Adrenal gland (tissue), 19 donors: ENCODE measurements at places on chromosomes 6 and 20.

DNA sequence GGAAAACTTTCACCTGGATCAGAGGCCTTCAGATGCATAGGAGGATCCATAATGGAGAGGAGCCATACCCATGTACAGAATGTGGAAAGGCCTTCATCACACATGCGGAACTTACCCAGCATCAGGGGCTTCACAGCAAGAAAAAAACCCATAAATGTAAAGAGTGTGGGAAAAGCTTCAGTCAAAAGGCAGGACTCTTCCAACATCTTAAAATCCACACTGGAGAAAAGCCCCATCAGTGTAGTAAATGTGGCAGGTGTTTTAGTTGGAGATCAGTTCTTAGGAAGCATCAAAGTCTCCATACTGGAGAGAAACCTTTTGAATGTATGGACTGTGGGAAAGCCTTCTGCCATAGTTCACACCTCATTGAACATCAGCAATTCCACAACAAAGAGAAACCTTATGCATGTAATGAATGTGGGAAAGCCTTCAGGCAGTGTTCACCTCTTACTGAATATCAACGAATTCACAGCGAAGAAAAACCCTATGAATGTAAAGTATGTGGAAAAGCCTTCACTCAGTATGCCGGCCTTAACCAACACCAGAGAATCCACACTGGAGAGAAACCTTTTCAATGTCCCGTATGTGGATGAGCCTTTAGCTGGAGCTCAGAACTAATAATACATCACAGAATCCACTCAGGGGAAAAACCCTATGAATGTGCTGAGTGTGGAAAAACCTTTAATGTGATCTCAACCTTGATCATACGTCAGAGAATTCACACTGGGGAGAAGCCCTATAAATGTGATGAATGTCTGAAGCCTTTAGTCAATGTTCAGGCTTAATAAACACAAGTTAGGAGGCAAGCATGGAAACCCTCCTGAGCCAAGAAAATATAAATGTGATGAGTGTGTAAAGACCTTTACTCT, 36.7 kb upstream of the ZSCAN9 start:
- no peak for DNase-seq

DNA sequence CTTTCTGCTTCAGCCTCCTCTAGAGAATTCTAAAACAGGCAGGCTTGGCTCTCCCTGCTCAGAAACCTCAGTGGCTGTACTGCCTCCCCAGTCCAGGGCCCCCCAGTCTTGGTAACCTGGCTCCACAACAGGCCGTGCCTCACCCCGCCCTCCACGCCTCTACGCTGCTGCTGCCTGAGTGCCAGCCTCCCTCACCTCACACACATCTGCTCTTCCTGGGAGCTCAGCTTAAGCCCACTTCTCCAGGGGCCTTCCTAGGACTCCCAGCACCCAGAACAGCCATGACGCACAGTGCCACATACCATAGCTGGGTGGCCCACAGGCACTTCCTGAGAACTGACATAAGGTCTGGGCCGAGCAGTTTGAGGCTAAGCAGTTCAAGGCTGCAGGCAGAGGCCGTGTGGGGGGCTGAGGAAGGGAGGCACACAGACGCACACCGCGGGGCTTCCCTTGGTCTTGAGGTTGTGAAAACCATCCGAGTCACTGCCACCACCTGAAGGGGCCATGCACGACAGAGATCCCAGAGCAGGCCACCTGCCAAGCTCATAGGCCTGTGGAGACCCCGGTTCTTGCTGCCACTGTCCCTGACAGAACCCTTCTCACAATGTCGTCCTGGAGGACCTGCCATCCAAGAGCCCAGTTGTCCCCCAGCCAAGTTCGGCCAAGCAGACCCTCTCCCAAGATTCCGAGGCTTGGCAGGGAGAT, 42.6 kb downstream of the DSTN start:
- peak; percentile 47 for DNase-seq

- peak; percentile 67 for DNase-seq
Observed at GRCh38 chr6:21594416-21595281, 1.1 kb downstream of the SOX4 start.

- no peak for DNase-seq
Observed at GRCh38 chr20:13212750-13213149, 8.3 kb upstream of the ISM1 start.

DNA sequence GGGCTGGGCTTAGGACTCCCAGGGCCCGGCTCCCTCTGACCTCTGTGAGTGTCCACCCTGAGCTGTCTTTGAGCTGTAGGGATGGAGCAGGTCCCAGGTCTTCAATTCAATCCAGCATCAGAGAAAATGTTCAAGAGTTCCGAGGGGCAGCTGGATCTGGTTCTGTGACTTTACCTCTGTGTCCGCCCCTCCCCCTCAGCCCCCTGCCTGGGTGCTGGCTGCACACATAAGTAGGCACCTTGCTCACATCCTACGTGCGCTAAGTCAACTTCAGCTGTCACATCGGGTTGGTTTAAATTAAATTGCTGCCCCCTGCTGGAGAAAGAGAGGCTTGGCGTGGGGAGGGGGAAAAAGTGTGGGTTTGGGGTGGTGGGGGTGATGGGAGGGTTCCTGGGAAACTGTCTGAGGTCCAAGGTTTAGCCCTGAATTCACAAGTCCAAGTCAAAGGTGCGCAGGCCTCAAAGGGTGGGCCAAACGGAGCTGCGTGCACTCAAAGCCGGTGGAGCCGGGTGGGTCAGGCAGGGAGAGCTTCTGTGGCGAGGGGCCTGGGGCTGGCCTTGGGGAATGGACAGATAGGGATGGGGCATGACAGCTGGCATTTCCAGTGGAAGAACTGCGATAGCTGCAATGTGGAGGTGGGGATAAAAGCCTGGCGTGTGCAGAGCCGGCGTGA, 3.0 kb downstream of the WFDC5 start:
- DNase-seq = no peak

DNA sequence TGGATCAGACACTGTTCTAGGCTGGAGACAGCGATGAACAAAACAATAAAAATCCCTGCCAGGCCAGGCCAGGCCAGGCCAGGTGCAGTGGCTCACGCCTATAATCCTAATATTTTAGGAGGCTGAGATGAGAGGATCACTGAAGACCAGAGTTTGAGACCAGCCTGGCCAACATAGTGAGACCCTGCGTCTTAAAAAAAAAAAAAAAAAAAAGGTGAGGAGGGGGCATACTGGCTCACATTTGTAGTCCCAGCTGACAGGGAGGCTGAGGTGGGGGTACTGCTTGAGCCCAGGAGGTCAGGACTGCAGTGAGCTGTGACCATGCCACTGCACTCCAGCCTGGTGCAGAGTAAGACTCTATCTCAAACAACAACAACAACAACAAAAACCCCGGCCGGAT, 4.5 kb downstream of the MUCL3 start:
- no peak for DNase-seq

- DNase-seq = no peak
Observed at GRCh38 chr6:156427345-156427744, 349.8 kb upstream of the ARID1B start.

GRCh38 chr20:4563031-4563430, 158.7 kb upstream of the PRND start:
- no peak for DNase-seq

GRCh38 chr6:144944106-144944505, 659.0 kb downstream of the UTRN start:
- DNase-seq = no peak

DNA sequence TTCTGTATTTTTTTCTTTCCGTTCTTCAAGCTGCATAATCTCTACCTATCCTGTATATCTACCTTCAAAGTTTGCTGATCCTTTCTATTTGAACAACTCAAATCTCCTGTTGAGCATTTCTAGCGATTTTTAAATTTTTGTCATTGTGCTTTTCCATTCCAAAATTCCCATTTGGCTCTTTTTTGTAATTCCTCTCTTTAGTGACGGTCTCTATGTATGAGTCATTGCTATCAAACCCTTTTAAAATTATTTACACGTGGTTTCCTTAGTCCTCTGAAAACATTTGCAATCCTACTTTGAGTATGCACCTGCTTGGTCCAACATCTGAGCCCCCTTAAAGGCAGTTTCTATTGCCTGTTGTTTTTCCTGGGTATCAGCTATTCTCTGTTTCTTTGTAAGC, 100.5 kb upstream of the FOXC1 start:
- no peak for DNase-seq

- DNase-seq = no peak
Observed at GRCh38 chr20:24166123-24166381, 177.5 kb upstream of the GGTLC1 start.

DNA sequence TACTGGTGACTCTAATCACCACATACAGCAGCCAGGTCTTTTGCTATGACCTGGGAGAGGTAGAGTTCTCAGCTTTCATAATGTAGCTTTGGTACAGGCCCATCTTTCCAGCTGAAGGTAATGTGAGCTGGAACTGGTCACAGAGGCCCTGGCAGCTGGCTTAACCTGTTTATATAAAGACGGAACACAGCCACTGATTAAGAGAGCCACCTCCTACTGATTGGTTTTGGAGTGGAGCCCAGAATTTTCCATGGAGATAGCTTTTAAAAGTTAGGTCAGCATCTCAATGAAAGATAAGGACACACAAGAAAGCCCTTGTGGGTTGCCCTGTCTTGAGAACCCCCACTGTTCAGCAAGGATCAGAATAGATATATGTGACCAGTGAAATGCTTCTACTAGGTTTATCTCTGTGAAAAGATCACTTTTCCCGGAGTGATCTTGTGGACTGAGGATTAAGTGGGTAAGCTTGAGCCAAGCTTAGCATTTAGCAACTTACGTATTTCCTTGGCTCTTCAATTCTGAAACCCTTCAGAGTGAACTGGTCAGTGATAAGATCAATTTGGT, 213.7 kb upstream of the CITED2 start:
- DNase-seq = peak; percentile 70

DNA sequence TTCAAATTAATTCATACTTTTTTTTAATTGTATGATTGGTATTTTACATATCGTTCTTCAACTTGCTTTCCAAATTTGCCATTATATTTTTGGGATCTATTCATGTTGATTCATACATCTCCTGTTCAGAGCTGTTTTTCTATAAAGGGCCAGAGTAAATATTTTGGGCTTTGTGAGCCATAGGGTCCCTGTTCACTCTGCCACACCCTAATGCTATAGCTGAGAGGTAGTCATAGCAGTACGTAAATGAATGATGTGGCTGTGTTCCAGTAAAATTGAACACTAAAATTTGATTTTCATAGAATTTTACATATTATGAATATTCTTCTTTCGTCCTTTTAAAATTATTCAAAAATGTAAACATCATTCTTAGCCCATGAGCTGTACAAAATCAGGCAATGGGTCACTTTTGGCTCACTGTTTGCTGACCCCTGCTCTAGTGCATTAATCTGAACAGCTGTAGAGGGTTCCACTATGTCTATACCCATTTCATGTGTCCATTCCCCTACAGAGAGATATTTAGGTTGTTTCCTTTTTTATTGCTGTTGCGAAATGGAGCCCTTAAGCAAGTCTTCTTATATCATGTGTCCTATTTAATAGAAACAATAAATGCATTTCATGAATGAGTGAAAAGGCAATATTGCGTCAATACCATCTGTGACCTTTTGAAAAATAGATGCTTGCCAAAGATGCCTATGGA, 136.4 kb upstream of the SALL4 start:
- DNase-seq = no peak

- DNase-seq = no peak
Observed at GRCh38 chr6:135586844-135587243, 89.3 kb upstream of the AHI1 start.
